ENCODE measurements at places on chromosomes 13 and 19. TPM values are rescaled to one million over a fixed set of nuclear protein-coding genes. Genes with fewer than 3 reads are reported as not detected.

GRCh38 chr19:44692379-44692721, 6.6 kb upstream of the CEACAM16 start:
- no peak for DNase-seq

- DNase-seq = peak; percentile 67
Observed at GRCh38 chr19:38975214-38975860, at the start of gene FBXO17. Gene FBXO17 (minus strand): TSS chr19:38975742. CDS start chr19:38950319, 25,423 bp downstream.

DNA sequence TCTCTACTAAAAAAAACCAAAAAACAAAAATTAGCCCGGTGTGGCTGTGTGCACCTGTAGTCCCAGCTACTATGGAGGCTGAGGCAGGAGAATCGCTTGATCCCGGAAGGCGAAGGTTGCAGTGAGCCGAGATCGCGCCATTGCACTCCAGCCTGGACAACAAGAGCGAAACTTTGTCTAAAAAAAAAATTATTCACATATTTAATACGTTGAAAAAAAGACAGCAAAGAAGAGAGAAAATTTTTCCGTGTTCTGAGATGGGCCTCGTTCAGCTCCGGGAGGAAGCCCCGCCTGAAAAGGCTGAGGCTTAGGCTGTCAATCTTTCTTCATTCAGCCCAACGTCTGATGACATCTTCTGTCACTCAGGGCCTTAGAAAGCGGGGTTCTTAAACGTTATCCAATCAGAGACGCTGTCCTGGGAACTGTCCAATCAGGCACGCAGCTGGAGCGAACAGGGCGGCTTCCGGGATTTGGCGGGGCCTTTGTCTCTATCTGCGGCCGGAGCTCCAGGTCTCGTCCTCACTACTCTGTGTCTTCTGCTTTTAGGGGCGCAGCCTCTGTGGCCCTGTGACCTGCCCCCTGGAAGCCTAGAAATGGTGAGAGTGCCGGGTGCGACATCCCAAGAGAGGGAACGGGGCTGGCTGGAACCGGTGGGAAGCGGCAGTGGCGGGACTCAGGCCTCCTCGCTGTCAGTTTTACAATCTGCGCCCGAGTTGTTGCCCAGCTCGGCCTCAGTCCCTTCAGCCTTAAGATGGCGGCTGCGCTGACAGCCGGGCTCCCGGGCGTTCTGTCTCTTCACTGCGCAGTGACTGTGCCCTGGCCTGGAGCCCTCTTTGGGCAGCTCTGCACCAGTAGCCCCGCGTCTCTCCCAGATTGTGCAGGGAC, at the start of gene ZNF726:
Gene ZNF726 (plus strand): TSS at position 485 of the 885 bp plus-strand sequence. CDS start 109 bp downstream, at position 594.
- DNase-seq = no peak

GRCh38 chr13:106042996-106043581, 492.4 kb downstream of the EFNB2 start:
- DNase-seq = no peak

GRCh38 chr19:45599286-45599685, 2.7 kb downstream of the GPR4 start:
- DNase-seq = no peak

- DNase-seq = no peak
Observed at GRCh38 chr19:35278578-35279284, 3.6 kb upstream of the HAMP start.

DNA sequence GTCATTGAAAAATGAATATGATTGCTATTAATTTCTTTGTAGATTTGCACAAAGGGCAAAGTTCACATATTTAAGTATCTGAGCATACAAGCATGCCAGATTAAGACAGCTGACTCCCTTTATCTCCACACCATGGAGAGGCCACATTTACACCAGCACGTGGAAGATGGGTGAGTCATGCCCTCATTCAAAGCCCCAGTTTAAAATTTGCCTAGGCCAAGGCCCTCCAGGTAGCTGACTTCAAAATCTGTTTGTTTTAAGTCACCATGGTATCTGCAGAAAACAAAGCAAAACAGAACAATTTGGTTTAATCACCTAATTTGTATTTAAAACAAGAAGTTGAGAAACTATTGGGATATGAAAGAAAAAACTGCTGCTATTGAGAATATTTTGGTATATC, 109.2 kb downstream of the ESD start:
- DNase-seq = peak; percentile 75

- no peak for DNase-seq
Observed at GRCh38 chr19:18174983-18175382, 1.4 kb downstream of the IFI30 start.

GRCh38 chr19:1131718-1132551, 28.1 kb downstream of the GPX4 start:
- DNase-seq = peak; percentile 73

DNA sequence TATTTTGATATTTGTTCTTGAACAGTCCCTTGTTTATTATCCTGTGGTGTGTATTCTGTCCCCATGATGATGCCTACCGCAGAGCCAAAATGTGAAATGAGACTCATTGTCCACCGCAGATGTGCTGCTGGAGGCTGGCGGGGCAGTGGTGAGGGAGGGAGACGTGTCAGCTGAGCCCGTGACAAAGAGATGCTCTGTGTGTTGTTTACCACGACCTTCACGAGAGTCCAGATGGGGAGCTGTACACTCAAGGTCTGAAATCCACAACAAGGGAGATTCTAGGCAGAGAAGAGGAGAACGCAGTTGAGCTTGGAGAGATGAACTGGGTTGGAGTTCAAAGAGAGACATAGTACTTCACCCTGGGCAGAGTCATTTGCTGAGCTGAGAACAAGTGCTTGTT, 20.8 kb upstream of the AMER2 start:
- DNase-seq = no peak

DNA sequence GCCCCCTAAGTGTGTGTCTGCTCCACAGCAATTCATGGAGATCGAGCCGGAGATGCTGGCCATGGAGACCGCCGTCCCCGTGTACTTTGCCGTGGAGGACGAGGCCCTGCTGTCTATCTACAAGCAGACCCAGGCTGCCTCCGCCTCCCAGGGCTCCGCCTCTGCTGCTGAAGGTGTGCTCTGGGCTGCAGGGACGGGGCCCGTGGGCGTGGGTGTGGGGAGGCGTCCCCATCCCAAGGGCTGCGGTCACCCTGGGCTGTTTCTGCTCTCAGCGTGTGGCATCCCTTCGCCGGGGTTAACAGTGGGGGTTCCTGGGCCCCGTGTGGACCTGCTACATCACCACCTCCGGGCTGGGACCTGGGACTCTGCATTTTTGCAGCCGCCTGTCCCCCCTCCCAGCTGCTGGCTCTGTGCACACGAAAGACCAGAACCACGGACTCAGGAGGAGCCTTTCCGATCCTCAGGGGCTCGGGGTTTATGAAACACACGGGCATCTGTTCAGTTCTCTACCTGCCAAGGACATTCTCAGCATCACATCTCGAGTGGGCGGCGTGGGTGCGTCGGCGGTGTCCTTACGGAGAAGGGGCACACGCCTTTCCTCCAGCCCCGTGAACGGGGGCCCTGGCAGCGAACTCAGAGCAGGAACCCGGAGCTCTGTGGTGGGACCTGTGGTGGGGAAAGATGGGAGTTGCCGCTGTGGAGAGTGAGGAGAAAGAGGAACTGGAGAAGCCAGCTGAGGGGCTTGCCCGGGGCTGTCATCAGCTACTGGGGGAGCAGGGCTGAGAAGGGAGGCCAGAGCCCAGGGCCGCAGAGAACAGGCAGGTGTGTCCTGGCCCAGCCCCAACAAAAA, 7.8 kb downstream of the NCLN start:
- DNase-seq = no peak

DNA sequence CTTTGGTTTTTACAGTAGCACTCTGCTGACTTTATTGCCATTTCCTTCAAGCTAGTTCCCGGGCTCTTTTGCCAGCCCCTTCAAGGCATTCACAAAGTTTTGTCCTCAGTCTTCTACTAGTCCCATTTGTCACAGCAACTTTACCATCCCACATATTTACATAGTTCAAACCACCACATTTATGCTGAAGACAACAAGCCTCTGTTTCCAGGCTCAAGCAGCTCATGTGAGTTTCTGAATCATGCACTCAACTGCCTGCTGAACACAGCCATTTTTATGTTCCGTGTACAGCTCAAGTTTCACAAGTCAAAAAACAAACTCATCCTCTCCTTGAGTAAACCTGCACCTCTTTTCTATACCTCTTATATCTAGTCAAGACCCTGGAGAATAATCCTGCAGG, 977.0 kb upstream of the SLC10A2 start:
- DNase-seq = no peak

DNA sequence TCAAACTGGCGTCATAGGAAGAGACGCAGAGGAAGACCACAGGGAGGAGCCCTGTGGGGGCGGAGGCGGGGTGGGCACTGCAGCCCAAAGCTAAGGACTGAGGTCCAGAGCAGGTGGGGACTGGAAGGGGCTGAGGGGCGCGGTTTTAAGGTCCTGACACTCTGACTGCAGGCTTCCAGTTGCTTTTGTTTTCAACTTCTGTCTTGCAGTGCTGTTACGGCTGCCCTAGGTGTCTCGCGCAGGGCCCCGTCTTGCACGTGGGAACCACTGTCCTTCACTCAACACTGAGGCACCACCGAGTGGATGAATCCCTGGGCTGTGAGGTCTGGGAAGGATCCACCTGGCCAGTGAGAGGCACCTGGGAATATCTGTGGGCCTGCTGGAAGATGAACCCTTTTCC, 76.0 kb downstream of the TEX29 start:
- peak; percentile 24 for DNase-seq

- DNase-seq = no peak
Observed at GRCh38 chr13:45468635-45469034, 3.9 kb downstream of the COG3 start.

DNA sequence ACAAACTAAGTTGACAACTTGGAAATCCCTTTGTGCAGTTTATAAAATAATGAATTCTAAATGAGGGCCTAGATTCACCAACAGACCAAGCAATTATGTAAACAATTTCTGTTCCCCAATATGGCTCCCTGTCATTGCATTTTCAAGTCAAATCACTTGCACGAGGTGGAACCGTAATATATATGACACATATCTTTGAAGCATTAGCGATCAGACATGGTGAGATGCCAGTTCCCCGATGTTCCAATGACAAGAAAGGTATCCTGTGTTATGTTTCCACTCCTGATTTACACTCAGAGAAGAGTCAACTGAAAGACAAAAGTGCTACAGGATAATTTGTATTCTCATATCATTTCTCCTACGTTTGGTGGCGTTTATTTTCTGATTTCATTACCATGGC, 108.5 kb upstream of the TDRD3 start:
- DNase-seq = no peak

DNA sequence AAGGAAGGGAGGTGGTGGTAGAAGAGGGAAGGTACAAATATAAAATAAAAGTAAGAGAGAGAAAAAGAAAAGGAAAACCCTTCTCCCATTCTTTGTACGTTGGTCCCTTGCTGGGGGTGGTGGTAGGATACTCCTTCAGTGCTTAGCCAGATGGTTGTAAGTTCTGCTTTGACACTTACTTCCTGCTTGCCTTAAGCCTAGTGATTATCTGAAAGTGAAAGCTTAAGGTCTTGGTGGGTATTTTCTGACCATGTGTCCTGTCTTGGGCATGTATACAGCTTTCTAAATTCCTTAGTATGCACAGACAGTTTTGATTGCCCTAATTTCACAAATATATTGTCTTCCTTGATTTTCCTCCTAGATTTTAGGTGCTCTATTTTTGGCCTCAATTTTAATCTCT, 314.8 kb downstream of the PCDH17 start:
- no peak for DNase-seq

GRCh38 chr13:100440751-100441425, 147.7 kb downstream of the GGACT start:
- no peak for DNase-seq

- DNase-seq = no peak
Observed at GRCh38 chr13:34931572-34931971, 10.5 kb upstream of the NBEA start.

DNA sequence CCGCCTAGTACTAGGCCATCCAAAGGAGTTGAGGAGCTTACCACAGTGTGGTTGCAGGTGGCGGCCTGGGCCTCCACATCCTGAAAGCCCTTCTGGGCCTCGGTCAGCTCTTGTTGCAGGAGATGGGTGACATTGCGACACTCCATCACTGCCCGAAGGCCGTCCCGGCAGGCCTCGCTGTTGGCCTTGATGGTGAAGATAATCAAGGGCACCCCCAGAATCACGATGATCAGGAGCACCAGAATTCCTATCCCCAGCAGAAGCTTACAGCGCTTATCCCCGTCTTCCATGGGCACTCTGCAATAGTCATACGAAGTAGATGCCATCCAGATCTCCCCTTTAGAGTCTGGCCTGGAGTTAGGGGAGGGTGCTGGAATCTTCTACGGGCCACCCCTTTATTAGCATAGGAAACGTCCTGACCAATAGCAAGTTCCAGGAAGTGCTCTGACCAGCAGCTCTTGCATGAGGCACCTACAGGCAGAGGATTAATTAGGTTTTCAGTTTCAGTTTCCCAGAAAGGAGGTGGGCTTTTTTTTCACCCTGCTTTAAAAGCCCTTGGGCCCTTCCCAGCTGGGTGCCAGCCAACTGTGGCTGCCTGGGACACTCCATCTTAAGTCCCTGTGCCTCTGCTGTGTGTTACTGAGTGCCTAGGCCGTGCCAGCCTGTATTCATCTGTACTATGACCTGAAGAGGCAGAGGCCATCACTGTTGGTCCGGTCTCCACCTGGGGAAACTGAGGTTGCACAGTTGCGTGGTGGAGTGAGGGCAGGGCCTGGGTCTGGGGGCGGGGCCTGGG, at the start of gene BST2:
Gene BST2 (minus strand): TSS at position 381 of the 796 bp plus-strand sequence. CDS start 55 bp downstream, at position 326.
- DNase-seq = peak; percentile 64

GRCh38 chr19:13993590-13994300, 12.4 kb downstream of the RFX1 start:
- DNase-seq = no peak

DNA sequence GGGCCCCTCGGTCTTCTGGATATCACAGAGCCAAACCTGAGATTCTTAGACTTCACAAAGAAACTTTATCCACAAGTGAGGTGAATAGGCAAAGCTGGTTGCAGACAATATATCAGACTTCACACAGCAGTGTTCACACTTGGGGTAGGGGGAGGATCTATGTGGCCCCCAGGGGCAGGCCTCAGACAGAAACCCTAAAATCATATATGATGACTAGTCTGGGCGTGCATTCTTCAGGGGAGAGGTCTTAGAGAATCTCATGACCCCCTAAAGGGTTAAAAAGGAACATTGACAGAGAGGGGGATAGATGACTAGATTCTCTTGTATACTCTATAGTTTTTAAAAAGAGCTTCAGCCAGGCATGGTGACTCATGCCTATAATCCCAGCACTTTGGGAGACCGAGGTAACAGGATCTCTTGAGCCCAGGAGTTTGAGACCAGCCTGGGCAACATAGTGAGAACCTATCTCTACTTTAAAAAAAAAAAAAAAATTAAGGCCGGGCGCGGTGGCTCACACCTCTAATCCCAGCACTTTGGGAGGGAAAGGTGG, 2.8 kb downstream of the TYROBP start:
- DNase-seq = no peak

- DNase-seq = no peak
Observed at GRCh38 chr13:51249770-51250741, 27.9 kb downstream of the FAM124A start.

The FPR1 gene
- total RNA-seq = not detected

The RNF225 gene
- total RNA-seq = 2.1 TPM

The KIR3DL2 gene
- total RNA-seq = not detected

The SIGLEC12 gene
- total RNA-seq = not detected

The MIA gene
- total RNA-seq = not detected

The C1QTNF9 gene
- not detected for total RNA-seq

The LSM7 gene
- 187 TPM for total RNA-seq

The MYBPC2 gene
- total RNA-seq = 4.9 TPM

All from H9 (cell line).